ENCODE measurements at places on chromosomes 2 and 18. TPM values are rescaled to one million over a fixed set of nuclear protein-coding genes. Genes with fewer than 3 reads are reported as not detected.

GRCh38 chr2:137179542-137179941 is 414.2 kb downstream of the THSD7B start:
- no peaks in the 10 kb centered on the region for H3K27me3 ChIP-seq
- H3K36me3 ChIP-seq = no peaks in the 10 kb centered on the region
- no peak for DNase-seq
- H3K27ac ChIP-seq = no peak overlapping the region
- no peak overlapping the region for H3K4me3 ChIP-seq

DNA sequence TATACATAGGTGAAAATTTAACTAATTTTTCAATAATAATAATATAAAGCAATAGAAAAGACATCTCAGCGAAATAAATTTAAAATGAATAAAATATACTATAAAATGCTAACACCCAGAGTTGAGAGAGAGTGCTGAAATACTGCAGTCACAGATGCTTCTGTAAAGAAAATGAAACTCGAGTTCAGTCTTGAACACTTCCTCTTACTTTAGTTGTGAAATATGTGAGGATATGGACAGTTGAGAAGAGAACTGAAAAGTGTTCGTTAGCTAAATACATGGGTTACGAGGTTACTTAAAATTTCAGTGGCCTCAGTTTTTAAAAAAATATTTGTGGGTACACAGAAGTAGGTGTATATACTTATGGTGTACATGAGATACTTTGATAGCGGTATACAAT is 106.8 kb downstream of the DNAH7 start:
- no peaks in the 10 kb centered on the region for H3K27me3 ChIP-seq
- no peak overlapping the region for H3K4me3 ChIP-seq
- H3K36me3 ChIP-seq = no peaks in the 10 kb centered on the region
- no peak for DNase-seq

DNA sequence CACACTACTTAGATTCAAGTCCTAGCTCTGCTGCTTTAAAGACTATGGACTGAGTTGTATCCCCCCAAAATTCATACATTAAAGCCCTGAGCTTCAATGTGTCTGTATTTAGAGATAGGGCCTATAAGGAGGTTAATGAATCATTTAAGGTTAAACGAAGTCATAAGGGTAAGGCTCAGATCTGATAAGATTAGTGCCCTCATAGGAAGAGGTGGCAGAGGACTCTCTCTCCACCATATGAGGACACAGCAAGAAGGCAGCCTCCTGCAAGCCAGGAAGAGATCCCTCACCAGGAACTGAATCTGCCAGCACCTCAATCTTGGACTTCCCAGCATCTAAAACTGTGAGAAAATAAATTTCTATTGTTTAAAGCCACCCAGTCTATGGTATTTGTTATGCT is 3.1 kb upstream of the CYTIP start:
- no peak for DNase-seq
- no peaks in the 10 kb centered on the region for H3K36me3 ChIP-seq
- no peaks in the 10 kb centered on the region for H3K4me1 ChIP-seq
- no peak overlapping the region for H3K27ac ChIP-seq
- H3K4me3 ChIP-seq = no peak overlapping the region

DNA sequence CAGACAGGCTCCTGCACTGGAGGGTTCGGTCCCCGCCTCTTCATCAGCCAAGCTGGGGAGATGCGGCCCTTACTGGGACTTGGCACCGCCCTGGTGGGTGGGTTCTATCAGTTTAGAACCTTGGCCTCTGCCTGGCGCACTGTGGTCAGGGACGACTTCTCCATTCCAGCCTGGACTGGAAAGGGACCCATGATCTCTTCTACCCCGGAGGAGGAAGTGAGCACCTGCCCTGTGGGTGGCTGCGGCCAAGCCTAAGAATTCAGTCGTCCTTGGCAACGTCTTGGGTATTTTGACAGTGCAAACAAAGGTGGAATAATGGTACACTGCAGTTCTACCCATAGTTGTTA is 106.9 kb upstream of the CD302 start:
- H3K4me3 ChIP-seq = no peak overlapping the region
- no peak overlapping the region for H3K27ac ChIP-seq

The PIKFYVE gene
- 40.1 TPM for total RNA-seq

The MGAT4A gene
- 0.26 TPM for total RNA-seq

The BIN1 gene
- 119 TPM for total RNA-seq

The MERTK gene
- 6.6 TPM for total RNA-seq

All from fibroblast of lung (primary cell).